SK-N-SH treated with all-trans-retinoic acid at 6 μM for 48 hours (cell line): ENCODE measurements at places on chromosomes 4 and X.
A peak's percentile ranks its signal among the peaks of the same experiment; 100 is the strongest.

DNA sequence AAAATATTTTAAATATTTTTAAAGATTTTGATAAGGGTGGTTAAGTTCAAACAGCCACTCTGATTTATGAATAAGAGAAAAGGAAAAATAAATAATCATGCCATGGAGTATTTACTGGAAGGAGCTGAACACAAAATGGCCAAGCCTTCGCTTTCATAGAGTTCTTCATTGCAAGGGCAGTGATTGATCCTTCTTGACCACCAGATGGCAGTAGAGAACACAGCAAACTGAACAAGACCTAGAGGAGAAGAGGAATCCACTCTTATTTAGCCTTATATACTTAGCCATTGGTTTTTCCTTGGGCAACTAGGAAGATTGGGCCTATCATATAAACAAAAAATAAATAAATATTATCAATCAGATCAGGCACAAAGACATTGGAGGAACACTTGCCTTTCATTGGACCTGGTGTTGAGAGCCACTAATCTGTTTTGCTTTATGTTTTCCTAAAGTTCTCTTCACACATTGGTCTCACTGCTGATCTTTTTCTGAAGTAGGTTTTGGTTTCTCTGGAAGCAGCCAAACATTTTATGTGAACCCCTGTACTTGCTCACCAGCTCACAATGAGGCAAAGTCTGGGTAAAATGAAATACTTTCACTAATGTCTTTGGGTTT lies 58.1 kb upstream of the PARM1 start:
- ATAC-seq = peak; percentile 97

DNA sequence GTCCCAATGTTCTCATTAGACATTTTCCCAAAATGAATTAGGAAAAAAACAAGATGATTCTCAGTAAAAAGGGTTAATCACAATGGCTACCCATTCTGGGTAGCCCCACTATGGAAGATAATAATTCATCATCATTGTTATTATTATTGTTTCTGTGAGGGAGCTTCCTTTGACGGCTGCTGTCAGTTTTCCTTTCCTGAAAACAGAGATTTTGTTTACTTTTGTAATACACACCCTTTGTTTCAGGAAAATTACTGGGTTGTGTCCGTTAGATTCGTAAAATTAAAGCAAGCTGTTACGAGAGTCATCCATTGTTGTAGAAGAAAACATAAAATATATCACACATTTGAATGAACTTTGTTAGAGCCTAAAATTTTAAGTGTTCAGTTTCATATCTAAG lies 192.9 kb upstream of the ANKRD50 start:
- ATAC-seq = no peak

GRCh38 chr4:173291899-173292298 lies 42.3 kb downstream of the HMGB2 start:
- no peak for ATAC-seq

DNA sequence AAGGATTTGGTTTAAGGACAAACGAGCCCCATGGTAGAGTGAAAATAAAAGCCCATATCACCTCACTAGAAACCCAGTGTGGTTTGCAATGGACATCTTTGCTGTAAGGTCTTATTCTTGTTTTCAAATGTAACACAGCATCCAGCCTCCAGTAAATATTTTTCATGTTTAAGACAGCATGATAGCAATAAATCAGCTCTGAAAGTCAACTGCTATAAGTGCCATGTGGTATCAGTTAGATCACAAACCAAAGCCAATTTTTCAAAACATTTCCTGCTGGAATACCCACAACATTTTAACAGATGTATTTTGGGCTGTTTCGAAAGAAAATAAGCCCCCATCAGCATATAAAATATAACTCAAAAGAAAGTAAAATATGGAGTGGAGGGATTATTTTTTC lies 24.0 kb upstream of the SCML1 start:
- ATAC-seq = peak; percentile 50; the same call in 2 of the 3 replicates

DNA sequence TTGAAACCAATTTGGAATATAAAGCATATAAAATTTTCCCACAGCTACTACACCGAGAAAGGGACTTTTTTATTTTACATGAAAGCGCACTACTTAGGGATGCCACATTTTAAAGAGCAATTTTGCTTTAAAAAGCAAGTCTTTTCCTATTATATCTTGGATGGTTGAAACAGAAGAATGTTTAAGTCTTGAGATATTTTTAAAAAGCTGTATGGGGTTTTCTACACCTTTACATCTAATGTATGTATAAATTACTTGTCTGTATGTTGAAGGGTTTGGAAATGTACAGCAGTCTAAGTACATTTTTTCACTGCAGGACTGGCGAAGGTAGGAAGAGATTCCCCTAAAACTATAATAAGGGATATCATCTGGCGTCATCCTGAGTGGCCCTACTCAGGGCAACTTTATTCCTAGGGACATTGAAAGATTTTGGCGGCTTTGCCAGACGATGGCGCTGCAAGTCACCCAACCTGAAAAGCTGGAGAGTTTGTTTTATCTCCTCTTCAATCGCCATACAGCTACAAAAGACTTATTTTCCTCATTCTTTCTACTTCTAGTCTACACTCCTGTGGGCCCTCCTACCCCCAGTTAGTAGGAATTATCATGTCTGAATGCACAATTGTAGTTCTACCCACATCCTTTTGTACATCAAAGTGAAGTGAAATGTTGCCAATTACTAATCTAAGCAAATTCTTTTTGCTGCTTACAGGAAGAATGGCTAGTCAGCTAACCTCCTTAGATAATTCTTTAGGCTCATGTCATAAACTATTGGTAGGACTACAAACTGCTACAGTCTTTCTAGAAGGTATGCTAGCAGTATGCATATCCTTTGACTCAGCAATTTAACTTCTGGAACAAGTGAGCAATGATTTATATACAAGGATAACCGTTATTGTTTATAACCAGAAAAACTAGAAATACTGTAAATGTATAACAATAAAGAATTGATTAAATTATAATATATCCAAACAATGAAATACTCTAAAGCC lies 782 bp upstream of the NEK1 start:
- peak; percentile 75 for ATAC-seq

GRCh38 chr4:113256946-113257345 lies 207.5 kb downstream of the ANK2 start:
- no peak for ATAC-seq

DNA sequence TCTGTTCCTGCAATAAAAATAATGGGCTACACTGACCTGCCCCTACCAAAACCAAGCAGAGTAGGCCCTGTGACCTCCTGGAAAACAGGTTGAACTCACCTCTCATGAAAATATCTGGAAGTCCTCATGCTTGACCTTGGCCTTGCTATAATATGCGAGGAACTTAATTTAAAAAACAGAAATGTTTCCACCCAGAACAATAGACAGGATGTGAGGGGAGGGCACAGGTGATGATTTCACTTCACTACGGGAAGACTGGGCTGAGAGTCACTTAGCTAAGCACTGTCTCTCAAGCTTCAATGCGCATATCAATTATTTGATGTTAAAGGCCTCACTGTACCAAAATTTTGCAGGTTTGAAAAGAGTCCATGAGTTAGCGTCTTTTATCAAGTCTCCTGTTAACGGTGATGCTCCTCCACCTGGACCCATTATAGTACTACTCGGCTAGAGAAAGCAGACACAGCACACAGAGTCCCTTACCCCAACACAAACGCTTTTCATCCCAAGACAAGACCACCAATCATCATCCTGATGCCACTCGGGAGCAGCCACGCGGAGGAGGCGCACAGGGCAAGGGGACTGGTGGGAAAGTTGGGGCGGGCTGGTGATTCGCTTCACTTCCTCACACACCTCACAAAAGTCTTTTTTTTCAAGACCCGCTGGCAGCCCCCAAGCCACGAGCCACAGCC lies 25.9 kb downstream of the ZNF721 start:
- peak; percentile 2 for ATAC-seq

DNA sequence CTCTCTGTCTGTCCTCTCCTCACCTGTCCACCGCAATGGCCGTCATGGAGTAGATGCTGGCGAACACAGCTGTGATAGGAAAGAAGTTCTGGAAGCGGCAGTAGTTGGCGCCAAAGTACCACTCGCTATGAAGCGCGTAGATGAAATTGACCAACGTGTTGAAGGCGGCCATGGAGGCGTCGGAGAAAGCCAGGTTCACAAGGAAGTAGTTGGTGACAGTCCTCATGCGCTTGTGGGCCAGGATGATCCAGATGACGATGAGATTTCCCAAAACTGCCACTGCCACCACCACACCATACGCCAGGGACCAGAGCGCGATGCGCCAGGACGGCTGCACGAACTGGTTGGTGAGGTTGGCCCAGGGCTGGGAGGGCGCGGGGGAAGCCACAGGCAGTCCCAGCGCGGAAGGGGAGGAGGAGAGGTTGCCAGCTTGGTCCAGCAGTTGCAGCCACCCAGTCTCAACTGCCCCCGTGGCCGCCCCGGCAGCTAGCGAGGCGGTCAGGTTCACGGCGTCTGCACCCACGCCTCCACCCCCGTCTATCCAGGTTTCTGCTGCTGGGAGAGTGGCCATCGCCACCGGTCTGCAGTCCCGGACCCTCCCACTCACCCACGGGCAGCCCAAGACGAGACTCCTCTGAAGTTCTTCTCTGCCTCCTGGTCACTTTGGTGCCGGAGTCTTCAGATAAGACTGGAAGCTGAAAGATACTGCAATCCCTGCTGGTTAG lies 518 bp downstream of the TACR3 start:
- peak; percentile 32; the same call in 2 of the 3 replicates for ATAC-seq

GRCh38 chrX:140510306-140510676 lies 5.4 kb upstream of the SOX3 start:
- ATAC-seq = no peak

DNA sequence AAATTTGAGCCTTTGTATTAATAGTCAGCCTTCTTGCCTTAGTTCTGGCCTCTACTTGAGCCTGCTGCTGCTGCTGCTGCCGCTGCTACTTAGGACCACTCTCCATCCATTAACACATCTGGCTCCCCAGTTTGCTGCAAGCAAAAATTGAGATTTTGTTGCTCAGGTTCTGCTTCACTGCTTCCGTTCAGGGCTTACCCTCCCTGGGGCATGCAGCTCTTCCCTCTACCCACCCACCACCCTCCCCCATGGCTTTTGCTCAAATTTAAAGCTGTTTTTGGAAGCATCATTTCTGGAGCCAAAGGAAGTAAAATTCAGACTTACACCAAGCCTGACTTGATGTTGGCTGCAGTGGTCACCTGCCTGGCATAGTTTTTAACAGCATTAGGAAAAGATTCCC lies 28.9 kb upstream of the FRMPD3 start:
- no peak for ATAC-seq

GRCh38 chrX:14039344-14039743 lies 9.7 kb upstream of the GEMIN8 start:
- ATAC-seq = peak; percentile 88

DNA sequence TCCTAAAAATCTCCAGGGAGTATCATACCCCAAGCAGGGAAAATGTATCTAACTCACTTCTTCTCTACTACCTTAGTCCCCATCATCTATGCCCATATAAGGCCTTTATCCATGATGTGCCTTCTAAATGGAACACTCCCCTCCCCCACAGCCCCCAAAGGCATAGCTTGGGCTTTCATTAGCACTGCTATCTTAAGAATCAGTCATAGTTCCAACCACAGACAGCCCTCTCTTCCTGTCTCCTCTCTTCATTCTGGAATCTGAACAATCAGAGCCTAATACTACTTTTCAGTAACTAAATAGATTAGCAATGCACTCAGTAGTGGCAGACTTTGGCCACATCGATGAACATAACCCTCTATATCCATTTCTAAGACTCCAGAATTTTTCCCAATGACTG lies 313.2 kb upstream of the DKK2 start:
- peak; percentile 82 for ATAC-seq

DNA sequence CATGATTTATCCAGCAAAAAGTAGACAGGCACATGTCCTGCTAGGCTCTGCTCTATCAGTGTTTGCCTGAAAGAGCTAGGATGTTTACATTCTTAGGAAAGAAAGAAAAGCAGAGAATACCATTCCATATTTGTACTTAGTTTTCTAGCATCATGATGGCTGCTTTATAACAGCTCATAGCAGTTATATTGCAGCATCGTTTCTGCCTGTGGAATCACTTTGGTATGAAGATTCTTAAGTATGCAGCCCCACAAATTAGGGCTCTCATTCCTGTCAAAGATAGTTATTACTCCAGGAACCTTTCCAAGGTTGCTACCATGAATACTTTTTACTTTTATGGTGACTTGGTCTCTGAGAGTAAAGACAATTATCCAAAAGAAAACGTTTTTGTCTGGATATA lies 119.0 kb upstream of the MYOZ2 start:
- ATAC-seq = peak; percentile 83

DNA sequence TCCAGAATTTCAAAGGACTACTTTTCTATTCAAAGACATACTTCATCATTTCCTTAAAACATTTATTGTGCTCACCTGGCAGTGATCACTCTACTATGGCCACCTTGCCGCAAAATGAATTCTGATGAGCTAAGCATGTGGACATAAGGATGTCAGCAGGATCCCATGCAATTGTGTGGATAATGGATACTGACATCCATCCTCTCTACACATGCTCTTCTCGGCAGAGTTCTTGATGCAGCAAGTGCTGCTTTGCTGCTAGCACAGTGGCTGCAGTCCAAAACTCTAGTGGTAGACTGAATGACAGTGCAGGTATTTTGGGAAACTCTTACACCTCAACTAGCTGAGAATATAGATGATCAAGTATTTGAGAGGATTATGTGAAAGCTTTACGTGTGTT lies 168.0 kb downstream of the BANK1 start:
- ATAC-seq = no peak

- ATAC-seq = no peak
Measured at GRCh38 chrX:48530736-48531135, 8.8 kb upstream of the TBC1D25 start.

- no peak for ATAC-seq
Measured at GRCh38 chr4:13984991-13985800, 357.7 kb upstream of the BOD1L1 start.

DNA sequence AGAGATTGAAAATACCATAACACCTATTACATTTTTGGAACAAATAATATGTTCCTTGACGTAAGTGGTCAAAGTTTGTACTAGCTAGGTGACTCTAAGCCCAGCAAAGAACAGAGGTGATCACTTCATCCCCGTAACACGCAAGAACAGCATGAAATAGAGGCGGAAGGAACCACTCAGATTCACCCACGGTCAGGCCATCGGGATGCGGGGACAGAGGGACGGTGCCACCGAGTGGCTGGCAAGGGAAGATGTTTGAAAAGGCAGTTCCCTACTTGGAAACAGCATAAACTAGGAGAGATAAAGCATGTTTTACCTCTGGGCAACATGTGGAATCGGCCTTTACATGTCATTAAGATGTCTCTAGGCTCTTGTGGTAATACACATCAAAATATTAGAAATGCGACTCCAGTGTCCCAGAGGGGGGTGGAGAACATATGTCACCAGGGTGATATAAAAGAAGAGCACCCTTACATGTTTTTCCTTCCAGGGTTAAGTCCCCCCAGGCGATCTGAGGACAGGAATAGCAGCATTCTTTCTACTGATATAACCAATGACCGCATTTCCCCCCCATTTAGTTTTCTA lies 84.0 kb downstream of the PHKA2 start:
- peak; percentile 71 for ATAC-seq
